Stromal cell of bone marrow (primary cell): ENCODE measurements at places on chromosomes 5 and 9.

DNA sequence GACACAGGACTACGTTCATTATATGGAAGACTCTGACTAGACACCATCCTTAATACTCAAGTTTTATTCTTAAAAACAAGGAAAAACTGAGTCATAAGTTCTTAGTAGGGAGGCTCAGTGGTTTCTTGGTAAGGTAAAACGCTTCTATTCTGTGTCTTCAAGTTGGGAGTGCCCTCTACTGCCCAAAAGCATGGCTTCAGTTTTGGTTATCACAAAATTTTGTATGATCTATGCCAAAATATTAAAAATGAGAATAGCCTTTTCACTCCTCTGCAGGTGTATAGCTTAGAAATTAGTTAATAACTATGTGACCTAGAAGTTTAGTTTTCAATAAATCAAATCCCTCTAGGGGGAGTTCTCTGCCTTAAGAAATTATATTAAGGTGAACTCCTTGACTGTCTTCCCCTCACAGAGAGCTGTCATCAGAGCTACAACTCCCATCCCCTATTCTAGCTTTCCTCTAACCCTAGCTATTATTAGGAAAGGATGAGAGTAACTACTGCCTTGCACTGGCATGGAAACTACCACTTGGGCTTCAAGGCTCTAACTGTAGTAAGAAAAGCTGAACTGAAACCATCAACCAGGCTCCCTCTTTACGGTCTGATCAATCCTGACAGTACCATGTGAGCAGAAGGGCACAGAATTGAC is 189.7 kb downstream of the GNAQ start:
- no peak for DNase-seq

DNA sequence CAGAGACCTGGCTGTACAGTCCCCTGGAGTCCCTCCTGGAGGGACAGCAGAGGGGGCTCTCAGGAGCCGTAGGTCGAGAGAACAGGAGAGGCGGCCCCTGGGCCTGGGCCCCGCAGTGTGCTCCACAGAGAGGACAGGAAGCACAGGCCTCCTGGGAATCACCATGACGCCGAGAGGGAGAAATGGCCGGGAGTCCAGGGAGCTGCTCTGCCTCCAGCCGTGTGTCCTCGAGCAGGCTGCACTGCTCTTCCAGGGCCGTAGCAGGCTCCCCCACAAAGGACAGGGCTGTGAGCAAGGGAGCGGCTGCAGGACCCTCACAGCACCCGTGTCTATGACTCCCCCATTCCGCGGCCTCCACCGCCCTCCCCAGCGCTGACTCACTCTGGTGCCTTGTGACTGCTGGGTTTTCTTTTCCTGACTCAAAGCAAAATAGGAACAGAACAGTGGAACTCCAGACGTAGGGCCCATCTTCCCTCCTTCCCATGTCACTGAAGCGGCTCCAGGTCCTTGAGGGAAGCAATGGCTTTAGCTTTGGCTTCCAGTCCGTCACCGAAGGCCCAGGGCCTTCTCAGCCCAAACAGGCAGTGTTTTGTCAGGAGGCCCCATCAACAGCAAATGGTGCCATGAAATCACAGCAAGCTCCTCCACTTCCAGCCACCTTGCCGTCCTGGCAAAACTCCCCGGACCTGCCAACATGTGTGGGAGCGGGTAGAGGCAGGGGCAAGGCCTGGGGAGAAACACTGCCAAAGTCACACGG is 114.2 kb downstream of the LHFPL2 start:
- no peak for DNase-seq

GRCh38 chr5:59732301-59732700 is 161.2 kb downstream of the PDE4D start:
- no peak for DNase-seq

DNA sequence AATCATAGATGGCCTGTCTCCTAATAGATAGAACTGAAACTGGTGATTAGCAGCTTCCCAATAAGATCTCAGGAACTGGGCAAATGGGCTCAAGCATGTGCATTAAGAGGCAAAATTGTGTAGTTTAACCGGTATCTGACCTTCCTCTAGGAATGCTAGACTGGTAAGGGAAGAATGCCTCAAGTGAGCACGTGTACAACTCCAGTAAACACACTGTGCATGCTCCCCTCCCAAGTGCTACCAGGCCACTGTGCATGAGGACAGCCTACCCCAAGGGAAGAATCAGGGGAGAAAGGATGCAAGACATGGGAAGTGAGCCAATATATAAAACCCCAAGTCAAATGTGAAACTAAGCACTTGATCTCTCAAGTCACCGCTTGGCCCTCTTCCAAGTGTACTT is 1157.4 kb upstream of the CDH18 start:
- DNase-seq, result no peak

- no peak for DNase-seq
These were observed 32.5 kb downstream of the GLT6D1 start for GRCh38 chr9:135606885-135607259.

GRCh38 chr5:74946471-74946870 is 80.3 kb upstream of the FAM169A start:
- no peak for DNase-seq

- DNase-seq, result peak; percentile 97
These were observed 143.9 kb upstream of the STC2 start for GRCh38 chr5:173472164-173472563.

DNA sequence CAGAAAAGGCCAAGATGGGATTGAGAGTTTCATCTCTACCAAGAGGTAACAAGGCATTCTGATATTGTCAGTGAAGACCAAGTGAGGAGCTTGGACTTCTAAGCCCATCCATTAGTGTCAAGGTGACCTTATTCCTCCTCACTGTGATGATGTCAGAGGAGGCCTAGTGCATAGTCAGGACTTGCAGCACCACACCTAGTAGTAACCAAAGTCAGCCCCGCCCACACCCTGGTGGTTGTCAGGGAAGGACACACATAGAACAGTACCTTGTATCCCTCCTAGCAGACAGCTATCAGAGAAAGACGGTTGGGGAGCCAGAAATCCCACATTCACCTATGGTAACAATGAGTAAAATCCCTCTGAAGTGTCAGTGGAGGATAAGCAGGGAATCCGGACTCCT is 111.7 kb downstream of the AP3B1 start:
- no peak for DNase-seq

- no peak for DNase-seq
These were observed 5.4 kb downstream of the SLC35A4 start for GRCh38 chr5:140570058-140570457.

DNA sequence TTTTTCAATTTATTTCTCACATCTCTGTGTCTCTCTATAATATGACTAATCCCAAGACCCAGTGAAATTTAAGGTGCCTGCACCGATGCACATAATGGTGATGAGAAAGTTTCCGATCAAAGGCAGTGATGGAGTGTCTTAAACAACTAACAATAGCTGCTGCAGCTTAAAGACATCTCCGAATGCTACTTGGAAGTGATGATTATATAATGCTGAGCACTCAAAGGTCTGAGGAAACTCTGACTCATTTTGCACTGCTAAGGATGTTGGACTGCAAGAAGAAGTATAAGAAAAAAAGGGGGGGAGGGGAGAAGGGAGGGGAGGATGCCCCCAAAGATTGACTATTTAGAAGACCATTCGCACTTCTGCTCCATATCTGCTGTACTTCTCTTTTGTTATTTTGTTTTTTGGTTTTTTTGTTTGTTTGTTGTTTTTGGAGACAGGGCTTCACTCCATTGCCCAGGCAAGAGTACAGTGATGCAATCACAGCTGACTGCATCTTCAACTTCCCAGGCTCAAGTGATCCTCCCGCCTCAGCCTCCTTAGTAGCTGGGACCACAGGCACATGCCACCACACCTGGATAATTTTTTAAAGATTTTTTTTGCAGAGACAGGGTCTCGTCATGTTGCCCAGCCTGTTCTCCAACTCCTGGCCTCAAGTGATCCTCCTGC is 192.2 kb downstream of the HSD17B3 start:
- DNase-seq, result peak; percentile 37

DNA sequence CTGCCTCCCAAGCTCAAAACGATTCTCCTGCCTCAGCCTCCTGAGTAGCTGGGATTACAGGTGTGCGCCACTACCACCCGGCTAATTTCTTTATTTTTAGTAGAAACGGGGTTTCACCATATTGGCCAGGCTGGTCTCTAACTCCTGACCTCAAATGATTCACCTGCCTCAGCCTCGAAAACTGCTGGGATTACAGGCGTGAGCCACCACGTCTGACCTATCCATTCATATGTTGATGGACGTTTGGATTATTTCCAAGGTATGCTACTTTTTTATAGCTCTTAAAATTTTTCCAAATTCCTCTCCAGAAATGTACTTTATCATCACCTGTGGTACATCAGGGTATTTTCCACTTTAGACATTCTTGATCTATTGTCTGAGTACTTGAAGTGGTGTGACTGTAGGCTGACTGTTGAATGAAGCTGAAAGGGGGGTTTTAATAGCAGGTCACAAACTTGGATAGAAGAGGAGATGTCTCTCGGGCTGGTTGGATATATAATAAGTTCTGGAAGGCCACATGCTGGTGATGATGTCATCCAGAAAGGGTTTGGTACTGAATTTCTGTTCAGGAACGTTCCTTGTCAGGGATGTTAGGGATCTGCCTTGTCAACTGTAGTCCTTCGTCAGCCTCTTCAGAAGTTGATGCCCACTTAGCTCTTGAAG is 7.4 kb downstream of the CTNNA1 start:
- no peak for DNase-seq
